NCI-H2171 treated with DMSO at 0.1 percent for 48 hours (cell line): ENCODE measurements at places on chromosomes 2 and 18.
A peak's percentile ranks its signal among the peaks of the same experiment; 100 is the strongest.

- no peak for DNase-seq
These were observed 290.8 kb downstream of the GBX2 start for GRCh38 chr2:235877275-235877802.

- no peak for DNase-seq
These were observed 705.9 kb upstream of the FSHR start for GRCh38 chr2:49860170-49860569.

- DNase-seq, result no peak
These were observed 2.7 kb downstream of the PTMA start for GRCh38 chr2:231710799-231711676.

- DNase-seq, result peak; percentile 79
These were observed 17.3 kb downstream of the TWIST2 start for GRCh38 chr2:238865015-238865719.

DNA sequence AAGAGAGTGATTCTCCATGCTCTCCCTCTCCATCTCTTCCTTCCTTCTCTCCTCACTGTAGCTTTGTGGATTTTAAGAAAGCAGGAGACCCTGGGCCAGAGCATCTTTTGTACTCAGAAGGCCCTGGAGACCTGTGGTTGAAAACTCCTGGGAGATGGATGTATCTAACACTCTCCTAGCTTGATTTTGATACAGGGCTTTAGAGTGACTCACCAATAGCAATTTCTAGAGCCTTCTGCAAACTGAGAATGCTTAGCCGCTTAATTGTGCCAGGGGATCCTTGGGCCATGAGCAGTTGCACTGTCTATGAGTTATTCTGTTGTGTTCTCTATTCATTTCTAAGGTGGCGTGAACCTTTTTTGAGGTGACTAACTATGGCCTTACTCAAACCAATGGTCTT lies 17.7 kb downstream of the HOXD1 start:
- no peak for DNase-seq

DNA sequence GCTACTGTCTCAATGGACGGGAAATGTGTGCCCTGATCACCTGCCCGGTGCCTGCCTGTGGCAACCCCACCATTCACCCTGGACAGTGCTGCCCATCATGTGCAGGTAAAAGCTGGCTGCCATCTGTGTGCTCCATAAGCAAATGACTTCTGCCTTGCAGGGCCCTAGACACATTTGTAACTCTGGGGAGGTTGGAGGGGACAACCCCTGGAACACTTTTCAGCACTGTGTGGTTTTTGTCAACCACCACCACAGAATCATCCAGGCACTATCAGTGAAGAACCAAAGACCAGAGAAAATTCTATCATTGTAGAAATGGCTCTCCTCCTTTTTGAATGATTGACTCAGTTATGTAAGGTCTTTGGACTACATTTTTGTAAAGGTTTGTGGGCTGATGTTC lies 84.3 kb downstream of the FEZ2 start:
- no peak for DNase-seq

GRCh38 chr2:177881008-177881747 lies 191.4 kb downstream of the PDE11A start:
- no peak for DNase-seq

DNA sequence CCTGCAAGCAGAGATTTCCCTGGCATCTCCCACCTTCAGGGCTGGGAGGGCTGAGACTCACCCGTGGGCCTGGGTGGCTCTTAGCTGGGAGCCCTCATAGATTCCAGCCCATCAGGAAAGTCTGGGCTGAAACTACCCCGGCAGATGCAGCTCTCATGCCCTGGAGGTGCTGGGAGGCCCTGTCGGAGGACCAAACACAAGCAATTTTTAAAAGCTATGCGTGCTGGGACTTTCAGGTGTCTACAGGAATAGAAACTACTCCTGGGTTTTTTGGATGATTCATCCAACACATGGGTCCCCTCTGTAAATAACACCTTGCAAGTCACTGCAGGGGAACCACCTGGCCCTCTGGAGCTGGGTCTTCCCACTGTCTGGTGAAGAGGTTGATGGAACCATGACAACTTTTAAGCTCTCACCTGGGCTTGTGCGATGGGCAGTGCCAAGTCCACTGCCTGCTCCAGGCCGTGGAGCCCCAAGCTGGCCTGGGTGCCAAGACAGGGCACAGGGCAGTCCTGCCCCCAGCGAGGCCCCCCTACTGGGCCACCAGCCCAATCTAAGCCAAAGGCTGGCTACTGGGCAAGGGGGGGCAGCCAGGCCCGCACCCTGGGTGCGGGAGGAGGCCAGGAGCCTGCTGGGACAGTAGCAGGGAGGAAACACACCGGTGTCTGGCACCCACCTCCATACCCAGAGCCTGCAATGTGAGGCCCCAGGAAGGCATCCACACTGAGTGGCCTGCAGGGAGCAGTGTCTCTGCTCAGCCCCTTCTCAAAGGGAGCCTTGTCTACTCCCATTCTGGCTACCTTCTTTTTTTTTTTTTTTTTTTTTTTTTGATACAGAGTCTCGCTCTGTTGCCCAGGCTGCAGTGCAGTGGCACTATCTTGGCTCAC lies 1.1 kb upstream of the GPR55 start:
- DNase-seq, result no peak

- DNase-seq, result no peak
These were observed 68.3 kb downstream of the FAM161A start for GRCh38 chr2:61785583-61785982.

- no peak for DNase-seq
These were observed 283.7 kb upstream of the KCNH7 start for GRCh38 chr2:163122257-163122656.

DNA sequence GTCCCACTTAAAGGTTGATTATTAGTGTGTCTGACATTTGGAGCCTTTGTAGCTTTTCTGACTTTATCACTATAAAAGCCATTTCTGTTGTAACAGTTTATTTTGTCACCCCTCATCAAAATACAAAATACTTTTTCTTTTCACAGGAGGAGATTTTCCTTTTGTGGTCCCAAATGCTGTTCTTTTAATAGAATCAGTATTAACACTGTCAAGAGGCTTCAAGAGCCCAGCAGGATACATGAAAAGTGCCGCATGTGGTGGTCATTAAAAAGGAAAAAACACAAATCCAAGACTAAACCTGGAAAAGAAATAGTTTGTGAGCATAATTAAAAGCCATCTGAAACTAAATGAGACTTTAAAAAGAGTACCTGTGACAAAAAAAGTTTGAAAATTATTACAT lies 515.7 kb downstream of the DCDC2C start:
- DNase-seq, result no peak

GRCh38 chr2:207939342-207940108 lies 85.8 kb downstream of the PLEKHM3 start:
- DNase-seq, result peak; percentile 76
